ENCODE measurements at places on chromosomes 16 and 17.

GRCh38 chr17:15967706-15968399, 22.9 kb downstream of the ADORA2B start:
- DNase-seq: no peak

DNA sequence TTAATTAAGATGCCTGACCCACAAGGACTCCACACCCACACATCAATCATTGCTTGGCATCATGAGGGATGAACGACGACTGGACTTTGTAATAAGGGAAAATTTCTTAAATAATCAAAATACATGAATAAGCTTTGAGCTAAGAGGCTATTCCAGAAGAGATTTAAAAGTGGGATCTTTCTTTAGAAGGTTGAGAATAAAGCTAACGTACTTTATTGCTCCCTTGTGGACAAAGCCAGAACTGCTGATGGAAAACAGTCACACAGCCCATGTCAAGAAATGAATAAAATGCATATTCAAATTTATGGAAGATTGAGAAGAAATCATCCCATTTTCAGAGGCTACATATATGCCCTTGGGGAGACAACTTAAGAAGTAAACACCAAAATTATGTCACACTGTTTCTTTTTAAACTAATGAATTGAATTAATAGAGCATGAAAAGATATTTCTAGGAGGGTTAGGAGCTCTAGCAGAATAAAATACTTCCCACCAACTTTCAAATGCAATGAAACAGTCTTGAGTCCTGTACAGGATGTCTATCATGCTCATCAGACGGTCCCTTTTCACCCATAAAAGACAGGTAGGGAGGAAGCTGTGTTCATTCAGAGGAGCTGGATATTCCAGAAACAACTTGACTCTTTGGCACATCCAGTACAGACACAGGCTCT, 60.2 kb upstream of the PHOSPHO1 start:
- DNase-seq: no peak

- DNase-seq: no peak
These were observed 8.7 kb upstream of the CPD start for GRCh38 chr17:30369995-30370394.

DNA sequence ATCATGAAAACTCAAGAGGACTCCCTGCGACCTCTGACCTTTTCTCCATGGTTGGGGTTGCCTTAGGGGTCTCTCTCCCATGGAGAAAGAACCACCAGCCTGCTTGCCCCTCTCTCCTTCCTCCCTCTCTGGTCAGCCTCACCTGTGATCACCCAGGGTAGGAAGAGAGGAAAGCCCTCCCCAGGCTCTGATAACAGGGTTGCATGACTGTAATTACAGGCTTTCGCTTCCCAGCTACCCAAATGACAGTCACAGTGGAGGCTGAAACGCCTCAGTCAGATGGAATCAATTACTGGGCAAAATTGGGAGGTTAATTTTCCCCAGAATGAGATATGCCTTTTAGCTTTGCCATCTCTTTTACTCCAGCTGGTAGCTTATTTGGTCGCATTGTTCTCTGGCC, 265.8 kb upstream of the SOX9 start:
- no peak for DNase-seq

GRCh38 chr17:45296833-45297124, 20.0 kb downstream of the MAP3K14 start:
- no peak for DNase-seq

- no peak for DNase-seq
These were observed 97.6 kb downstream of the NPIPB11 start for GRCh38 chr16:29308644-29309546.

GRCh38 chr17:80846932-80847331, 144.7 kb upstream of the CHMP6 start:
- DNase-seq: no peak

- DNase-seq: peak; percentile 98
These were observed at the start of gene NDEL1 for GRCh38 chr17:8435245-8436168. TSS of gene NDEL1 (plus strand) at chr17:8435884. CDS start at chr17:8444272, 8,388 bp downstream.

Data from stimulated activated effector memory CD8-positive, alpha-beta T cell treated with anti-CD3 and anti-CD28 coated beads, Interleukin-12 subunit alpha, Interleukin-12 subunit beta, amount 100 ng/mL, for 72 hours (primary cell).